ENCODE measurements at places on chromosomes 12 and 14.

- no peak for DNase-seq
Measured at GRCh38 chr12:12853435-12853834, 37.9 kb upstream of the GPRC5A start.

GRCh38 chr12:45213107-45213506 is 2.8 kb upstream of the ANO6 start:
- no peak for DNase-seq

DNA sequence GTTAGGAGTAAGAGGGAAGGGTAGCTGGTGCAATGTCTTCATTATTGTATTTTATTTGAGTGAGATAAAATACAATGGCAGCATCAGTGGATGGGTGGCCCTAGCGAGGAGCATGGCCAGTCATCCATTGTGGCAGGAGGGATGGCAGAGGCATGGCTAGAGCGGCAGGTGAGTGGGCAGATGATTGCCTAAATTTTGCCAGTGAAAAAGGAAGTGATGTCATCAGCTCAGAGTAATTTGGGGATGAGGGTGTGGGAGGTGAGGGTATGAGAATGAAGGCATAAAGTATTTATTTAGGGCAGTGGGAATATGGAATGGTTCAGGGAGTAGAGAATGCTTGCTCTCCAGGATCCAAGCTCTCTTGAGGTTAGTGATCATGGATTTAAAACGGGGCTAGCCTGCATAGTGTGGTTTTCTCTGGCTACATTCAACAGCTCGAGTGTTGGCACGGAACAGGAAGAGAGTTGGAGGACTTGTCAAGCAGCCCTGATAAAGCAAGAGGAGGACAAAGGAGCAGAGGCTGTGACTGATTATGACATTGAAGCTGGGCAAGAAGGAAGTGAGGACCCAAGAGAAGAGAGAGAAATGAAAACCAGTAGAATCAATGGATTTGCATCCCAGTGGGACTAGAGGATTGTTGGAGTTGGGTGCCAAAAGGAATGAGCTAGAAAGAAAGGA is 18.7 kb upstream of the SERPINA6 start:
- DNase-seq = no peak

GRCh38 chr14:69716478-69717187 is 50.3 kb upstream of the SRSF5 start:
- no peak for DNase-seq

GRCh38 chr12:69091442-69092017 is 147.8 kb upstream of the CPSF6 start:
- no peak for DNase-seq

DNA sequence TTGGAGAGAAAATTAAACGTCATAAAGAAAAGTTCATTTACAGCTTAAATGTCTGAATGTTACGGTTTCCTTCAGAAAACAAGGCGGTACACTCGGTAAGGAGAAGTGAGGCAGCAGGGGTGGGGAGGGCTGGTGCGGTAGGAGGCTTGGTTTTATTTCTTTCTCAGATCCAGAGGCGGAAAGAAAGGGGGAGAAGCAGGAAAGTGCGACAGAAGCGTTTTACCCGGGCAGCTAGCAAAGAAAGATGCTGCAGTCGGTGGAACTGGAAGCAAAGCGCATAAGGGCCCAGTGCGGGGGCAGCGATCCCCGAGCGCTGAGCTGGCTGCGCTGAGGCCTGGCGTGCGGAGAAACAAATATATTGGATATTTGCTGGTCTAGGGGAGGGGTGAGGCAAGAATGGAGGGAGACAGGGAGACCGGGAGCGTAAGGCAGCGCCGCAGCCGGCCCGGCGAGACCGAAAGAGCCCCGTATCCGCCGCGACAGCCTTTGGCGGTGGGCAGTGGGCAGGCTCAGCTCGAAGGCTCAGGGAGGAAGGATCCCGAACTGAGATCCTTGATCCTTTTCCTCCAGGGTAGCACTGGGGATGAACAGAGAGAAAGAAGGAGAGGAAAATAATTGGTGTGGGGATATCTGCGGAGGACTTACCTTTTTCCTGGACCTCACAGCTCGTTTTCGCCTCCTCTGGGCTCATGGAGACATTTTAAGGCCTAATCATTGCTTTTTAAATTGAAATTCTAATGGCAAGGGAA is 6.4 kb upstream of the HOXC11 start:
- DNase-seq = no peak

- DNase-seq = no peak
Measured at GRCh38 chr14:71324767-71325272, 417.6 kb downstream of the PCNX1 start.

DNA sequence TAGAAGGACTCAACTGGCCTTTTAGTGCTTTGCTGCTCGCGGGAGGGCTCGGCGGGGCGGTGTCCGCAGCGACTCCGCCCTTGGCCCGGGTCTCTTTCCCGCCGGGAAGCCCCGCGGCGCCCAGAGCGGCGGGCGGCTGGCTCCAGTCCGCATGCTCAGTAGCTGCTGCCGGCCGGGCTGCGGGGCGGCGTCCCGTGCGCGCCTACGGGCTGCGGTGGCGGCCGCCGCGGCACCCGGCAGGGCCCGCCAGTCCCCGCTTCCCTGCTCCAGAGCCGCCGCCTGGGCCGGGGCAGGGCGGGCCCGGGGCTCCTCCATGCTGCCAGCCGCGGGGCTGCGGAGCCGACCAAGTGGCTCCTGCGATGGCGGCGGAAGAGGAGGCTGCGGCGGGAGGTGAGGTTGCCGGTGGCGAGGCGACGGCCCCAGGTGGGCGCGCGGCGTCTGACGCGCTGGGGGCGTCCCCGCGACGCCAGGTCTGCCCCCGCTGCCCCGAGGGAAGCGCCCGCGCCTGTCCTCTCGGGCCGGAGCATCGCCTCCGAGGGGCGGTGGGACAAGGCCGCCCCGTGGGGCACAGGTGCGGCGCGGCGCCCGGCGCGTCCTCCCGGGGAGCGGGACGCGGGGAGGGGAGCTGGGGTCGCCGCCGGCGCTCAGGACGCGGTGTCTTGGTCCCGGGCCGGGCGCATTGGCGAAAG is at the start of gene BMAL2:
Gene BMAL2, plus strand, starts transcription at position 123 of the 689 bp plus-strand sequence. Its CDS starts 237 bp downstream, at position 360.
- peak; percentile 9 for DNase-seq

- peak; percentile 35 for DNase-seq
Measured at GRCh38 chr12:119989731-119990381, 820 bp downstream of the BICDL1 start.

- no peak for DNase-seq
Measured at GRCh38 chr12:6569312-6569711, 1.2 kb upstream of the NOP2 start.

DNA sequence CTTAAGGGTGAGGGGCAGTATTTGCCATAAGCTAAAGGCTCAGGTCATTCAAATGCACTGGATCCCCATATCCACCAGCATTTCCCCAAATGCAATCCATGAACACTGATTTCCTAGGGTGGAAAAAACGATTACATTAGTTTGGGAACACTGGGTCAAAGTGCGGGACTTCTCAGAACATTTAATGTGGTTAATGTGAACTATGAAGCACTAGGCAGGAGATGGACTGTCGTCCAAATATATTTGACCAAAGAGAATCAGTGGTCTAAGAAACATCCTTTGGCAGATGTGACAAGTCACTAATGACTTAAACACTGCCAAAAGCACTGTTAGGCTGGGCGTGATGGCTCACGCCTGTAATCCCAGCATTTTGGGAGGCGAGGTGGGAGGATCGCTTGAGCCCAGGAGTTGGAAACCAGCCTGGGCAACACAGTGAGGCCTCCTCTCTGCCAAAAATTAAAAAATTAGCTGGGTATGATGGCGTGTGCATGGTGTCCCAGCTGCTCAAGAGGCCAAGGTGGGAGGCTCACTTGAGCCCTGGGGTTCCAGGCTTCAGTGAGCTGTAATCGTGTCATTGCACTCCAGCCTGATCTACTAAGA is 205.4 kb downstream of the CALM1 start:
- no peak for DNase-seq

DNA sequence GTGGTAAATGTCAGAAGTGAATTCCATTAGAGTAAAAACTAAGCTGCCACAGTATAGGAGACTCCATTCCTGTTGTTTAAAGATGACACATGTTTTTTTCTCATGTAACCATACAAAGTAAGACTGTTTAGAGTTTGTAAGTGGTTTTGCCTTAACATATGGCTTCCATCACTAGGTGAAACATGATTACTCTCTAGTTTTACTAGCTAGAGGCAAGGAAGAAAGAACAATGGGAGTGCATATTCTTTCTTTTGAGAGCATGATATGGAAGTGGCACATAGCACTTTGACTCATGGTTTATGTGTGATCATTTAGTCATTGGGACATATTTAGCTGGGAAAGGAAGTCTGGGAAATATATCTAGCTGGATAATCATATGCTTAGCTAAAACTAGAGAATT is 7.7 kb downstream of the ATF7IP start:
- no peak for DNase-seq

DNA sequence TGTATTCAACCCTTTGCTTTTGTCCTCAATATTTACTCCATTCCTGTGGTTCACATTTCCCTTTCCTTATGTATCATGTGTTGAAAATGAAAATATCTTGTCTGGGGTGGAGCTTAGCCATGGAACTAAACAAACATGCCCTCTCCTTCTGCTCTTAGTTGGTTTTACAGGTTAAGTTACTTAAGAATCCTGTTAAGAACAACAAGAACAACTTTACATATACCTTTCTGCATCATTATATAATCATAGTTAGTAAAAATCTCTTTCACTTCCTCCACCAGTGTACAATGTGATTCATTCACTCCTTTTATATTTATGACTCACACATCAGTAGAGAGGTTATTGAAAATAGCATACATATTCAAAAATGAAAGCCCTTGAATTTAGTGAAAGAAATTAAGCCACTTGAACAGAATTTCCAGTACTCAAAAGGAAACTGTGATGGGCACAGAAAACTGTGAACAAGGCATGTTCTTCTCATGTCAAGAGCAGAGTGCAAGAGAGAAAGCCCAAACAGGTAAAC is 307.7 kb downstream of the CCDC91 start:
- peak; percentile 8 for DNase-seq

- DNase-seq = no peak
Measured at GRCh38 chr14:22739423-22739822, 27.1 kb upstream of the OXA1L start.

DNA sequence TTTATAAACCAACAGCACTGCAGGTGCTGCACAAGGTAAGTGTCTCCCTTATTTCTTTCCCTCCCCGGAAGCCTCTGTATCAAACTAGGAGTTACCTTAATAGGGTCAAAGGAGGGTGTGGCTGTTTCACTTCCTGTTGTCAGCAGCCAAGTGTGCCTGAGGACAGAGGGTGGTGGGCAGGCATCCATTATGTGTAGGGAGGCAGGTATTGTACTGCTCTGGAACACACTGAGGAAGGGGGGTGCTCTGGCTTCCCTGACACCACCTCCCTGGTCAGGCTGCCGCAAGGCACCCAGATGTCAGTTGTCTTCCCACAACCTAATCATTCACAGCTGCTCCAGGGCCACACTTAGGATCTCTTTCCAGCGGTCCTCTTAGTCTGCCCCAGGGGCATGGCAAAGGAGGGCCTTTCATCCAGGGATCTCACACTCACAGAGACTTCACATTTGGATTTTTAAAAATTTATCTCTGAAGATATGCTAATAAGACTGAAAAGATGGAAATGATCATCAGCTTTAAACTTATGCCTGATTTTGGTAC is 132.0 kb upstream of the ARHGAP5 start:
- DNase-seq = no peak

- DNase-seq = no peak
Measured at GRCh38 chr12:84842406-84843013, 70.1 kb downstream of the SLC6A15 start.

DNA sequence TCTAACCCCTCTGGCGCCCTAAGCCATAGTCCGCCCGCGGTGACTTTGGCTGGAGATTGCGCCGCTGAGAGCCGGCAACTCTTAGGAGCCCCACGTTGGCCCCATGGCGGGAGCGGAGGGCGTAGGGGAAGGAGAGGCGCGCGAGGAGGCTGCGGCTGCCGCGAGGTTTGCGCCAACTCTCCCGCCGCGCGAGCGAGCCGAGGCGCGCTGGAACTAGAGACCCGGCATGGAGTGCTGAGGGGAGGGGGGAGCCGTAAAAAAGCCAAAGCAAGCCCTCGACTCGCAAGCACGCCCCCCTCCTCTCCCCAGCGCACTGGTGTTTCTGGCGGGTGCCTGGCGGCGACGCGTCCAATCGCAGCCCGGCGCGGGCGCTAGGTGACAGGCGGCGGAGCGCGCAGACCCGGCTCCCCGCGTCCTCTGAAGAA is at the start of gene SYT10:
Gene SYT10, minus strand, starts transcription at position 233 of the 425 bp plus-strand sequence. CDS start 297 bp downstream, outside the sequence.
- no peak for DNase-seq

DNA sequence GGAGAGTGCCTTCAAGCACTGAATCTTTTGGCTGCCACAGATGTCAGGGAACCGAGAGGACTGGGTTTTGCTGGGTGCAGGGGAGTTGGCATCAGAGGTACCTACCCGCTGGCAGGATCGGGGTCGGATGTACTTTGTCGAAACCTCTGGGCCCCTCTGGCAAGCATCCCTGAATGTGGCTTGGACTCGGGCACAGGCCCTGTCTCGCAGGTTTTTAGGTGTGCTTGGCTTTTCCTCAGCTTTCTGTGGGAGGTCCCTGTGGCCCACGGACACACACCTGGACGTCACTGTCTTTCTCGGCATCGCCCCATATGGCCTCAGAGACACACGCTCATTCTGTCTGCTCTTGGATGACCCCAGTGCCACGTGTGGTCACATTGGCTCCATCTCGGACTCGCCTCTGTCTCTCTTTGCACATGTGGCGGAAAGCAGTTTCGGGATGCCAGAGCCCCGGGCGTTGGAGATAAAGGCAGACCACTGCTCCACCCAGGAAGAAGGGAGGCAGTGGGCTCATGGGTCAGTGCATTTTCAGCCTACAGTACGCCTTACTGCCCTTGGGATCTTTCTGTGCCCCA is 769.6 kb upstream of the ALG10B start:
- DNase-seq = no peak

DNA sequence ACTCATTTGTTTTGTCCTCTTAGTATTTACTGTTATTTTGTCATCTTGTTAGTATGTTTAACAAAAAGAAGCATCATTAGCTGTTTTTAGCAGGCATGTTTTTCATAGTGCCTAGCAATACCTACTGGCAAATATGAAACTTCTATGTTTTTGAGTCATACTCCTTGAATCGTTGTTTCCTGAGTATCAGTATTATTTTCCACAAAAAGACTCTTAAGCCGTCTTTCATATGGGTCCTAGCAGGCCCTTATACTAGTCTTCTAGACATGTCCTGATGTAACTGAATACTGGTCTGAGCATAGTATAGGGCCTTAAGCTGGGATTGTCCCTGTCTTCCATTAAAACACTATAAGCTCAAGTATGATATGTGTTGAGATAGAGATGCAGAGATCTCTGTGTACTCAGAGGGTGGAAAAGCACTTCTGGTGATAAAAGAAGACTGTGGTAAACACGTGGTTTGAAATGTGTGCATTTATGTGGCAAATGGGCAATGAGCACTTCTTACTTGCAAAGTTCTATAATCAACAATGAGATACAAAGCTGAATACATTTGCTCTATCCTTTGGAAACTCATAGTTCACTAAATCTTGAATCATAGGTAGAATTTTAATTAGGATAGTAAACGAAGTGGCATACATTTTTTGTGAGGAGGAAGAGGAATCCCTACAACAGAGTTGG is 348.8 kb downstream of the PDZRN4 start:
- no peak for DNase-seq

- no peak for DNase-seq
Measured at GRCh38 chr12:56884421-56884820, 49.8 kb downstream of the SDR9C7 start.

DNA sequence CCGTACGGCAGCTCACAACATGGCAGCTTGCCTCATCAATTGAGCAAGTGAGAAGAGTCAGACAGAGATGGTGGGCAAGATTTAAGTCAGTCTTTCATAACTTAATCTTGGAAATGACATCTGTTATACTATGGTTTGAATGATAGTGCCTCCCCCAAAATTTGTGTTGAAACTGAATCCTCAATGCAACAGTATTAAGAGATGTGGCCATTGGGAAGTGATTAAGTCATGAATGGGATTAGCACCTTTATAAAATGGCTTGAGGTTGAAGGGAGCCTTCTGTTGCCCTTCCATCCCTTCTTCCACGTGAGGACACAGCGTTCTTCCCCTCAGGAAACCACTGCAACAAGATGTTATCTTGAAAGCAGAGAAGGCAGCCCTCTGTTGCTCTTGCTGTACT is 124.2 kb downstream of the C12orf75 start:
- no peak for DNase-seq

All from activated CD4-positive, alpha-beta T cell treated with anti-CD3 and anti-CD28 coated beads, Interleukin-2, amount 50 U/mL, for 24 hours (primary cell).